ENCODE measurements at places on chromosomes 16 and 17.

DNA sequence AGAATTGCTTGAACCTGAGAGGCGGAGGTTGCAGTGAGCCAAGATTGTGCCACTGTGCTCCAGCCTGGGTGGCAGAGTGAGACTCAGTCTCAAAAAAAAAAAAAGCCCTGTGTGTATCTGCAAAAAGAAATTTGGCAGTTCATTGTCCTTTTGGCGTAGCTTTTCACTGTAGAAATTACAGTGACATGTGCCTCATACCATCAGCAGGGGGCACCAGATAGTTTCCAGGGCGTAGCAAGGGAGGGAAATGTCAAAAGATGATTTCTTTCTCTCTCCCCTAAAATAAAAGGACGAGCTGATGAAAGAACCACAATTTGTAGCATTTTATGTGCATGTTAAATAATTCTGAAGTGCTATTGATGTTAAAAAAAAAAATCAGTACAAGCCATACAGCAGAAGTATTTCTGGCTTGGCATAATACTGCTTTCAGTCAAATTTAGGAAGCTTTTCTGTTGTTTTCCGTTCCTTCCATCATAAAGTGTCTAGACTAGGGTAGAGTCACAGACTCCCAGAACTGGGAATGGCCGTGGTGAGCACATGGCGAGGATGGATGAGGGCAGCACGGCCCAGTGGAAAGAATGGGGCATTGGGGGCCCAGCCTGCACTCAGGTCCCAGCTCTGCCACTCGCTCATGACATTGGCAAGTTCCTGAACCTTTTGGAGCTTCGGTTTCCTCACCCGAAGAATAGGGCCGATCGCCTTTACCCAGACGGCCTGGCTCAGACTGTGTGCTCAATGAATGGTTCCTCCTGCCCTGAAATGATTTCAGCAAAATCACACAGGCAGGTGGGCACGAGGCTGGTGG, 59.8 kb upstream of the RPH3AL start:
- peak; percentile 49 for DNase-seq

DNA sequence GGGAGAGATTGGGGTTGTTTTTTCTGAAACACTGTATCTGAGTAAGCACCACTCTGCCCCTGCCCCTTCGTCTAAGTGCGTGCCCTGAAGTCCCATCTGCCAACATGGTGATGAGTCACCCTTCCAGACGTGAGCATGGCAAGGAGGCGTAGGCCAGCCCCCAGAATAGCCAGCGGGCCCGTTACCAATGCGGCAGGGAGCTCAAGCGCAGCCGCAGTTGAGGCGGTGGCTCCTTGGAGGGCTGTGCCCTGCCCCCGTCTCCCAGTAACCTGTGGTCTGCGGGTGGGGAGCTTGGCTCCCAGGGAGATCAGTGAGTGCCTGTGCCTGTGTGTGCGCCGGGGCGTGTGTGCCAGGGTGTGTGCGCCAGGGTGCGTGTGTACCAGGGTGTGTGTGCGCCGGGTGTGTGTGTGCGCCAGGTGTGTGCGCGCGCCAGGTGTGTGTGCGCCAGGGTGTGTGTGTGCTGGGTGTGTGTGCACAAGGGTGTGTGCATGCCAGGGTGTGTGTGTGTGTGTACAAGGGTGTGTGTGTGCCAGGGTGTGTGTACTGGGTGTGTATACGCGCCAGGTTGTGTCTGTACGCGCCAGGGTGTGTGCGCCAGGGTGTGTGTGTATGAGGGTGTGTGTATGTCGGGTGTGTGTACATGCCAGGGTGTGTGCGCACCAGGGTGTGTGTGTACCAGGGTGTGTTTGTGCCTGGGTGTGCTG, 98.6 kb upstream of the CHMP6 start:
- DNase-seq = peak; percentile 98

- DNase-seq = no peak
Observed at GRCh38 chr16:711084-711483, 3.8 kb upstream of the METRN start.

DNA sequence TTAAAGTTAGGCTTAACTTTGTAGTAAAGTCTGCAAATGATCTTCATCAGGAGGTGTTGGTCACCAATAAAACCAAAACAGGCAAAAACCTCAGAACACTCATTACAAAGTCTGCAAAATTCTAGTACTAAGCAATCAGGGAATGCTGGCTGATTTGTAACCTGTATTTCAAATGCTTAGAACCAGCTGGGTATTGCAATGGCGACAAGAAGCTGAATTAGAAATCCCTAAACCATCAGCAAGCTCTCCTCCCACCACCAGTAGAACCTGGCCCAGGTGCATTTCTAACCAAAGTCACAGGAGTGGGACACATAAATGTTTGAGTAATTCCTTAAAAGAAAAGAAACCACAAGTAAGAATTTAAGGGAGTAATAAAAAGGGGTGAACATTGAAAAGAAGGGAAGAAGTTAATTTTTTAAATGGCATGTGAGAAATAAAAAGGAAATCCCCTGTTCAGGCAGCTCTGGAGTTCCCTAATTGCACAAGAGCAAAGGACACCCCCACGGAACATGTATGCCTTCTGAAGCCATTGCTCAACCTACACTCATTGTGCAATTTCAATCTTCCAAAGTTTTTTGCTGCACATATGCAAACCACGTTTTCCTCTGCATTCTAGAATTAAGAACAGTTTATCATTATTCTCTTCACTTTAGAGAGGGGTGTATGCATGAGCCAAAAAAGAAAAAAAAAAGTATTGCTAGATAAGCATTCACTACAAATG, 102.9 kb downstream of the HIC1 start:
- DNase-seq = peak; percentile 64

DNA sequence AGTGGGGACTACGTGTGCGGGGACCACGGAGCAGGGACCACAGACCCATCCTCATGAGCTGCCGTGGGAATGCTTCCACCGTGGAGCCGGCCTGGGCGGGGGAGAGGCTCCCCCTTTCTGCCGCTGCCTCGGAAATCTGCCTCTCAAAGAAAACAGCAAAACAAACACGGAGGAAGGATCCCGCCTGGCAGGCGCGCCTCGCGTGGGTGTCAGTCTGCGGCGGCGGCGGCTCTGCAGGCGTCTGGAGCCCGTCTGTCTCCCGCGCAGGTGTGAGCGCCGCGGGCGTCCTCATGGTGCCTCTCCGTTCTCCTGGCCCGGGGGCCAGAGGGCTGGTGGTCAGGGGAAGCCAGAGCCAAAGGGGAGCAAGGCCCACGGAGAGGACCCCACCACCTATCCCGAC, 27.5 kb downstream of the GSE1 start:
- DNase-seq = no peak

DNA sequence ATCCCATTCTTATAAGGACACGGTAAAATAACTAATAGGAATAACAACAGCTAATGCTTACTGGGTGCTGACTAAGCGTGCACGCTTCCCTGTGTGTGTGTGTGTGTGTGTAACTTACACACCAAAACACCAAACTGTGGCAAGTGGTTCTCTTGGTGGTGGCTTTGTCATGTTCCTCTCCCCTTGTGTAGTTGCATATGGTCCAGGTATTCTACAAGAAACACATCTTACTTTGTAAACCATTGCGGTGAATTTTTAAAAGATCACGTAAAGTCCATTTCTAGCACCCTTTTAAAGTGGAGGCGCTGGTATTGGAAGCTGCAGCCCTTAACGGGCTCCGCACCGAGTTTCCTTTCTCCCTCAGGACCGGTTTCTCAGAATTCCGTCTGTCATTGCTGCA, 221.0 kb upstream of the FOXF1 start:
- DNase-seq = no peak

- DNase-seq = peak; percentile 19
Observed at GRCh38 chr16:50021544-50021943, 3.5 kb upstream of the CNEP1R1 start.

DNA sequence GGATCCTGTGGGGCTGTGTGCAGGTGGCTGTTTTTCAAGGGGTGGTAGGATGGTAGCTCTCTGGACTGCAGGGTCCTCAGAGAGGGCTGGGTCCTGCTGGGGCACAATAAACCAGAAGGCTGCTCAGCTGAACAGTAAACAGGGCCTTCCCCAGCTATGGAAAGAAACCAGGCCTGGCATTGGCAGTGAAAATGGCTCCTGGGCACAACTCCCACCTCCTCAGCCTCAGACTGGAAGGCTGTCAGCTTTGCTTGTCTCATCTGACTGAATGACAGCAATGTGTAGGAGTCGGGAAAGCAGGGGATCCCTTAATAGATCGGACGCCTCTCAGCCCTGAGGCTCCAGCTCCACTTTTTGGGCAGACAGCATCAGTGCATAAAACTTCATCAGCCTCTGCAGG, 59.8 kb upstream of the NLRP1 start:
- no peak for DNase-seq

DNA sequence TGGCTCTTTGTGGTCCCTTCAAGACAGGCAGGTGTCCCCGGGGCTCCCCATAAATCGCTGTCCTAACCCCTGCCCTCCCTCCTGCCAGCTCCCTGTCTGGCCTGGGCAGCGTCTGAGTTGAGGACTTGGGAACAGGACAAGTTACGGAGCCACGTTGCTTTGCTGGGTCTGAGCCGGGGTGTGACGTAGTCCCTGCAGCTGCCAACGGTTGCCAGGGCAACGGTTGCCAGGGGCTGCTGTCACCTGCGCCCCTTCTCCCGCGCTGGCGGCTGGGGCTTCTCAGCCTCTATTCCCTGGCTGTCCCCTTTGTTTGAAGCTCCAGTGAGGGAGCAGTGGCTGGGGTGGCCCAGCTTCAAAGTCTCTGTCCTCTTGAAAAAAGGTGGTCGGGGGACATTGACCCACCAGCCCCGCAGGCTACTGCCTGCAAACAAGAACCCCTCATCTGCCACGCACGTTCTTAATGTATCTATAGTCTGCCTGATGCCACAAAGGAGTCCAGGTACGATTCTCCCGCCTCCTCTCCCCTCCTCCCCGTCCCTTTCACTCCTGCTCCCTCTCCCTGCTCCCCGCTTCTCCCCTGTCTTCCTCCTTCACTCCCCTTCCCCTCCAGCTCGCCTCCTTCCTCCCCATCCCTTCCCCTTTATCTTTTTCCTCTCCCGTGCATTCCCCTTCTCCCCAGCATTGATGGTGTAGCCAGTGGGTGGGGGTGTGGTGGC, 10.9 kb downstream of the ADGRG1 start:
- DNase-seq = no peak

DNA sequence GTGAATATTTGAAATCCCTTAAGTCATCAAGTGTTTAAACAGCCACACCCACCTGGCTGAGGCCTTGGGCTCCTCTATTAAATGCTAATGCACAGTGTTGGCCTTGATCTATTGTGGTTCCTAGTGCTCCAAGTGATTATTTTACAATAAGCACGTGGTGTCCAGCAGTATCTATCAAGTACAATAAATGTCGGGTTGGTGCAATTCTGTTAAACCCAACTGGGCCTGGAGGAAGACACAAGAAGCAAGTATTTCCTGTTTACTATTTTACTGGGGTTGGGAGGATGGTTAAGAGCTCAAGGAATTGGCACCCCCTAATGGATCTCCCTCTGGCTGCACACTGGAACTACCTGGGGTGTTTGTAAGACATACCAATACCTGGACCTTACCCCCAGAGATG, 72.1 kb upstream of the HNF1B start:
- no peak for DNase-seq

Measured in LHCN-M2 (cell line).